ENCODE measurements at places on chromosomes 6 and 20.

- peak; percentile 29 for DNase-seq
Measured at GRCh38 chr20:38805502-38805957, at the start of gene PPP1R16B. Gene PPP1R16B, plus strand, starts transcription at chr20:38805697. Its CDS starts 30,229 bp downstream, at chr20:38835926.

- peak; percentile 40 for DNase-seq
Measured at GRCh38 chr6:134517868-134518267, 200.0 kb upstream of the SGK1 start.

DNA sequence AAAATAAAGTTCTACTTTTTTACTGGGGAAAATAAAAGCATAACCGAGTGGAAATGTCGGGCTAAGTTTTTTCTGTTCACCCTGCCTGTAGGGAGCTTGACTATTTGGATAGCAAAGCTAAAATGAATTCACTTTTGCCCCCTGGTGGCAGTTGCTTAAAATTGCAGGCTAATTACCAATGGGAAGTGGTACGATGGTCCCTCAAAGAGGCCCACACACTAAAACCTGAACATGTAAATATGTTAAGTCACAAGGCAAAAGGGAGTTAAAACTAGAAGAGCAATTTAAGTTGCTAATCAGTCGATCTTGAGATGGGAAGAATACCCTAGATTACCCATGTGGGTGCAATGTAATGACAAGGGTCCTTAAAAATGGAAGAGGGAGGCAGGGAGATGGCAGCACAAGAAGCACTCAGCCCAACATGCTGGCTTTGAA, 916 bp upstream of the SUN5 start:
- DNase-seq: peak; percentile 52

DNA sequence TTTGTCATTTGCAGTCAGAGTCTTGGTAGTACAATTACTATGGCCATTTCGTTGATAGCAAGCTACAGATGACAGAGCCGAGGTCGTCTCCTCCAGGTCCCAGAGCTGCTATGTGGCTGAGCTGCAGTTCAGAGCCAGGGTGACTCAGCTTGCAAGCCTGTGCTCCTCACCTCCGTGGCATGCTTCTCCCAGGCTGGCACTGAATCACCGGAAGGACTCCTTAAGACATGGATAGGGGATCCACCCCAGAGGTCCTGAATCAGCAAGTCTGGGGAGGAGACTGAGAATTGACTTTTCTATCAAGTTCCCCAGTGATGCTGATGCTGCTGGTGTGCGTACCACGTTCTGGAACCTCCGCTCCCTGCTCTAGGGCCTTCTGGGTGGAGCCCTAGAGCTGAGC, 291.2 kb downstream of the CDH26 start:
- DNase-seq: no peak

DNA sequence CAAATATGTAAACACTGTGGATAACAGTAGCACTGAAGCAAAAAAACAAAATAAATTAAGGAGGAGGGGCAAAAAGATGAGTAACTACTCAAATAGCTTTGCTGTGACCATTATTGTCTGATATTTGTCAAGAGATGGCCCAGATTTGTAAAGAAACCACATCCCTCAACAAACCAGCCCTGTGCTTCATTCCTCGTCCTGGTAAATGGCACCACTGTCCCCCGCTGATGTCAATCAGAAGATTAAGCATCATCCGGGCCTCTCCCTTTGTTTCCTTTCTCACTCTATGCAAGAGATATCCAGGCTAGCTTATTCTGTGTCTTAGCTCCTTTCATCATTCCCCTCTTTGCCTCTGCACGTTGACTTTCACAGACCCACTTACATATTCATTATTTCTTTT, 259.0 kb downstream of the SYNE1 start:
- no peak for DNase-seq

- DNase-seq: peak; percentile 29
Measured at GRCh38 chr6:36131511-36132245, 1.4 kb downstream of the MAPK13 start.

DNA sequence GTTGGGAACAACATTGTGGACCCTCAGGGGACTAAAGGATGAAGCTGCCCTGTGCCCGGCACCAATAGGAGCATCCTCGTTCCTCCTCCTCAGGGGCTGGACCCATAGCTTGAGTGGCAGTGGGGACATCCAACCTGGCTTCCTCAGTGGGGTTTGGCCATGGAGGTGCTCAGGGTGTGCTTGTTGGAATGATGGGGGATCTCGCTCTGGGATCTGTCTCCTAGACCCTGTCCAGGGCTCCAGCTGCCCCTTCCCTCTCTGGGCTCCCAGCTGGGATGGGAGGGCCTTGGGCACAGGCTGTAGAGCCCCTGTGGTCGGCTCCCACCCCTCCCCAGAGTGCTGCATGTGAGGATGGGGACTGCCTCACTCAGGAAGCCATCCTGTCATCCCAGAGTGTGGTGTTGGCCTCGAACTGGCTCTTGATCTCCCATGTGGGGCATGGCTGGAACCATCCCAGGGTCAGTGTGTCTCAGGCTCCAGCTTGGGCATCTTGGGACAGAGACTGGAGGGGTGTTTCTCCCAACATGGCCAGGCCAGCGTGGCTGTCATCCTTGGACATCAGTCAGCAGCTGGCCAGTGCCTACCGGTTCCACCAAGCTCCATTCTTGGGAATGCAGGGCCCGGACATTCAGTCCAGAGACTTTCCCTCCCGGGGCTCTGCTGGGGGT, 9.5 kb upstream of the MYT1 start:
- DNase-seq: no peak

DNA sequence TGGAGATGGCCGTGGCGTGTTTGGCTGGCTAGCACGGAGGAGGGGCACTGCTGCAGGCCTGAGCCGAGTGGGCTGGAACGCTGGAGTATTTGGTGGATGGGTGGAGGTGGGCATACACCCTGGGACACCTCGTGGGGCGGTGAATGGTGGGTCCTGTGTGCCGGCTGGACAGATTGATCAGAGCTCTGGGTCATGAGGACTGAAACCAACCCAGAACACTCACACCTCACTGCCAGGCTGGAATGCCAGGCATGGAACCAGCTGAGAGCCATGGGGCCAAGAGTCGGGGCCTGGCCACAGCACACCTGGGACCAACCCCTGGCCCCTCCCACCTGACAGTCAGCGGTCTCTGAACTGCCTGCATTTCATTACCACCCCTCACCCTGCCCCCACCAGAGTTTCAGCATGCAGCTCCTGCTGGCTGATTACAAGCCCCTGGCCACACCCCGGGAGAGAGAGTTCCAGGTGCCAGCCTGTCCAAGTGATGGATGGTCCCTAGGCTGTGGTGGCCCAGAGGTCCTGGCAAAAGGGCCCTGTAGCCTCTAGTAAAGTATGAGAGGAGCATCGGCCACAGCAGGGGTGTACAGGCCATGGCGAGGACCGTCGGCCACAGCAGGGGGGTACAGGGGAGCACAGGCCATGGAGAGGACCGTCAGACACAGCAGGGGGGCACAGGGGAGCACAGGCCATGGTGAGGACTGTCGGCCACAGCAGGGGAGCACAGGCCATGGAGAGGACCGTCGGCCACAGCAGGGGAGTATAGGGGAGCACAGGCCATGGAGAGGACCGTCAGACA, 3.3 kb downstream of the NPBWR2 start:
- DNase-seq: no peak

- peak; percentile 71 for DNase-seq
Measured at GRCh38 chr6:6826095-6826901, 237.8 kb downstream of the LY86 start.

DNA sequence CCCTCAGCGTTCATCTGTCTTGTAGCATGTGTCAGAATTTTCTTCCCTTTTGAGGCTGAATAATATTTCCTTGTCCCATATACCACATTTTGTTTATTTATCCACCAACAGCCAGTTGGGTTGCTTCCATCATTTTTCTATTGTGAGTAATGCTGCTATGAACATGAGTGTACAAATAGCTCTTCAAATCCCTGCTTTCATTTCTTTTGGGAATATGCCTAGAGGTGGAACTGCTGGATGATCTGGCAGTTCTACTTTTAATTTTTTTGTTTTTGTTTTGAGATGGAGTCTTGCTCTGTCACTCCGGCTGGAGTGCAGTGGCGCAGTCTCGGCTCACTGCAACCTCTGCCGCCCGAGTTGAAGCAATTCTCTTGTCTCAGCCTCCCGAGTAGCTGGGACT, 64.7 kb downstream of the SASH1 start:
- DNase-seq: no peak

- DNase-seq: peak; percentile 93
Measured at GRCh38 chr6:96521644-96522464, at the start of gene UFL1. Gene UFL1, plus strand, starts transcription at chr6:96521806. Its CDS starts 68 bp downstream, at chr6:96521874.

- no peak for DNase-seq
Measured at GRCh38 chr6:166441325-166442078, 58.8 kb upstream of the MPC1 start.

DNA sequence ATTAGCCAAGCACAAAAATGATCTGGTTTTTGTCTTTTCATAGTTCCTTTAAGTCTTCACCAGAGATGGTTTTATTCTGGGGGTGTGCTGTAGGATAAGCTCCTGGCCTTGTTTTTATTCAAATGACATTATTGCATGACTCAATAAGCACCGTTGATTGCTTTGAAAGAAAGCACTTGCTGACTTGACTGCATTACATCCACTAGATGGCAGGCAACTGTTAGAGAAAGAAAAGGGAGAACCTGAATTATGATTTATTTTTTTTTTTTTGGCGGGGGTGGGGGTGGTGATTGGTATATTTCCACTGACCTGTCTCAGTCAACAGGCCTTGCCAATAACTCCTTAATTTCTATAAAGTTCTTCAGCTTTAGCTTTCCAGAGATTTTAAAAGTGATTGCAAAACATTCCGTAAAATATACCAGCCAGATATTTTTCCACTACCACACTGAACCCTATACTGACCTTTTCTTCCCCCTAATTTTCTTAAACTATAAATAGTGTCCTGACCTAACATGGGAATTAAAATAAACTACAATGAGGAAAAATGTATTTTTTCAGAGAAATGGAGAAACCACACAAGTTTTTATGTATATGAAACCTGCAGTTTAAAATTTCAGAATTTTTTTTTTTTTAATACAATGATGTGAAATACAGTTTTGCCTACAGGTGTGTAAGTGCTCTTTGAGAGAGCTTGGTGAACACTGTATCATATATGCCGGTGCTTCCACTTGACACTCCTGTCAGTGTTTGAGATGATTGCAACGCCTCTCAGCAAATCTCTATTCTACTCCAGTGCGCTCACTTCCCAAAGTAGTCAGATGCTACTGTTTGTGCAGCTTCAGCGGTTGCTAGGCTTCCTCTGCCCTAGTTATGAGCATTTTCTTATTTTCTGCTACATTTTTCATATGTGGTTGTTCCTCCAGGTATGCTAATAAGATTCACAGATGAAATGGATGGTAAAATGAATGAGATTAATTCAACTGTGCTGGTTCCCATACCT, 274.3 kb downstream of the CD109 start:
- peak; percentile 22 for DNase-seq

GRCh38 chr20:52852714-52853113, 119.4 kb upstream of the TSHZ2 start:
- DNase-seq: no peak

DNA sequence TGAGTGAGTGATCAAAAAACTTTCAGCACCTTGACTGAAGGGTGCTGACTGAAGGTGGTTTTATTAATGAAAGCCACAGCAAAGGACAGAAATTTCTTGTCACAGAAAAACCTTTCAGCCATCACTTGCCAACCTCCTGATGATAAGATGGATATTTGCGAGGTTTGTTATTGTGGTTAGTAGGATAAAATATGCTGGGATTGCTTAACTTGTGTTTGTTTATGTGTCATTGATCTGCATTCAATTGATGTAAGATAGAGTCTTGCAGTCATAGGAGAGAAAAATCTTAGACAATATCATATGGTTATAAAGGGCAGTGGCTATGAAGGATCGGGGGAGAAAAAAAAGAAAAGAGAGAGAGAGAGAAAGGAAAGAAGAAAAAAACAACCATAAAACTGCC, 1.2 kb downstream of the TSBP1 start:
- no peak for DNase-seq

DNA sequence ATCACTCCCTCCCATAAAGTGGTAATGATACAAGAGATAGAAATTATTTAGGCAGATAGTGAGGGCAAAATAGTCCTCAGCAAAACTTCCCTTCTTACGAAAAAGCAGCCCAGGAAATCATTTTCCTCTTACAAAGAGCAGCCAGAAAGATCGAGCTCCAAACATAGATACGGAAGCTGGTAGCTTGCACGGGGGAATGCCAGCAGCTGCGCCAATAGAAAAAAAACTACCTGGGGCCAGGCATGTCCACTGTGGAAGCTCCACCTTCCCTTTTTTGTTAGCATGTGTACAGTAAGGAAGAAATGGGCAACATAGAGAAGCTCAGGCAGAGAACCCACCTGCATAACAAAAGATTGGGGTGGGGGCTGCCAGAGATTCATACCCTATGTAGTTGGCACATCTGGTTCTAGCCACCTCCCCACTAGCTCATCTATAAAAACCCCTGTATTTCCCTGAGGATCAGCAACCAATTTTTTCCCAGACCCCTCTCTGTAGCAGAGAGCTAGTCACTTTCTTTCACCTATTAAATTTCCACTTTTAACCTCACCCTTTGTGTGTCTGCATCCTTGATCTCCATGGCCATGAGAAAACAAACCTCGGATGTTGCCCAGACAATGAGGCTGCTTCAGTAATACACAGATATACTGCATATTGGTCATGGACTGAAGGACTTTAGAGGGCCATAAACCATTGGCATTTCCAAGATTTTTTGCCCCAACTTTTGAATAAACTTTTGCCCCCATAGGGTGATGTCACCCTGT, 52.1 kb downstream of the SOD2 start:
- no peak for DNase-seq

DNA sequence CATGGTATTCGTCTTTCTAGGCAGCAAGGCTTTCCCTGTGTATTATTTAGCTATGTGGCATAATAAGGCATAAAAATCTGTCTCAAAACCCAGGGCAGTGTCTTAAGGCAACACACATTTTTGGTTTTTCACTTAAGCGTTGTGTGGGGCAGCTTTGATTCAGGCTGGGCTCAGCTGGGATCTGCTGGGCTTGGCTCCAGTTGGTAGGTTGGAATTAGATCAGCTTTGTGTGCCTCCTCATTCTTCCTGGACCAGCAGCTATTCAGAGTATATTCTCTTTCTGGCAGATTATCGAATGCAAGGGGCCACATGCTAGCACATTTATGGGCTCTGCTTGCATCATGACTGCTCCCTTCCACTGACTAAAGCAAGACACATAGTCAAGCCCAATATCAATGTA, 487.9 kb downstream of the RFPL4B start:
- DNase-seq: no peak

GRCh38 chr20:36478137-36478905, 63.0 kb upstream of the MYL9 start:
- no peak for DNase-seq

DNA sequence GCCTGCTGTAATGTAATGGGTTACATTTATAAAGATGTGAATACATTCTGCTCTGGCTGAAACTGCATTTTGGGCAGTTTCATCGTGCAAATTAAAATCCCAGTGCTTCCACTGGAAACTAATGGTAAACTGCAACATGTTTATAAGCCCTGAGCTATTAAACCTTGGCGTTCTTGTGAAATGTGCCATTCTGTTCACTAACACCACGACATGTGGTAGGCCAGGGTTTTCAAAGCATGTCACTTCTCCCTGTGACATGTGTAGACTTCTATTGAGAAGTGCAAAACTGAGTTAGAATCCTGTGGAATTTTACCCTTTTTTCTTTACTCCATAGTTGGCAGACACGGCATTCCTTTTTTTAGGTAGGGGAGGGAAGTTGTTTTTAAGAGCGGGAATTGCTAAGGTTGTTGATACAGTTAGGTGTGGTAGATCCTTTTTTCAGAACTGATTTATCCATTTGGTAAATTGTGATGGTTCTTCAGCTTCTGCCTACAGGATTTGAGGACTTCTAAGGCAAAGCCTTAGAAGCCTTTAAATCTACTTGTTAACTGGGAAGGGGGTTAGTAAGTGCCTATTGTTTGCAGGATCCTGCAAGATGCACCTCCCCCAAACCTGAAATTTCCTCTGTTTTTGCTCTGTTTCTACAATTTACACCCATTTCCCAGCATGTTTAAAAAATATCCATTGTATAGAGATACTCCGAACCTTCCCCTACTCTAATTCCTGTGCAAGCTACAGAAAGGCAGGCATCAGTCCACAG, 4.2 kb downstream of the SASH1 start:
- DNase-seq: no peak
